Right hindlimb (tissue), 1 donor: ENCODE measurements at places on chromosomes 5 and 9.

DNA sequence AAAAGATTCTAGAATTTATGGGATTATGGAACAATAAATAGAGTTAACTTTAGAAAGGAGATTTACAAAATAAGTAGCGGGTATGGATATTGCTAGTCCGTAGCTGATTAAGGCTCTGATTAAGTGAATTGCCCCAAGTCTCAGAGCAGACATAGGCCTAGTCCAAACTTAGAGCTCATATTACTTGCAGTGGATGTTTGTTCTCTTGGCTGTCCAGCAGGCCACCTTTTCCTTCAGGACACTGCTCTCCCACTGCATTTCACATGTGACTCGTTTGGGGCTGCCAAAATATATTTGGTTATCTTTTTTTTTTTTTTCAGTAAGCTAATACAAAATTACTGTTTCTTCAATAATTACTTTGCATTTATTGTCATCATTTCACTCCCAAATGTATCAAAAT, 76.6 kb downstream of the ARRDC3 start:
- no peak for DNase-seq

- DNase-seq, result peak; percentile 77
Measured at GRCh38 chr5:132225165-132226032, 2.3 kb downstream of the P4HA2 start.

DNA sequence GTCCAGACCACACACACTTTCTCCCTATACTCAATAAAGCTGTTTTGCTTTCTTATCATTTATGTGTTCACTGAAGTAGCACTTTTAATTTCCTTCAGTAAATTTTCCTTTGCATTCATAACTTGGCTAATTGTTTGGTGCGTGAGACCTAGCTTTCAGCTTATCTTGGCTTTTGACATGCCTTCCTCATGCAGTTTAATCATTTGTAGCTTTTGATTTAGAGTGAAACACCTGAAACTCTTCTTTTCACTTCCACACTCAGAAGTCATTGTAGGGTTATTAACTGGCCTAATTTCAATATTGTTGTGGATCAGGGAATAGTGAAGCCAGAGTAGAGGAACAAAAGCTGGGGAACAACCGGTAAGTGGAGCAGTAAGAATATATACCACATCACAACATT, 114.7 kb downstream of the ST8SIA4 start:
- DNase-seq, result no peak

DNA sequence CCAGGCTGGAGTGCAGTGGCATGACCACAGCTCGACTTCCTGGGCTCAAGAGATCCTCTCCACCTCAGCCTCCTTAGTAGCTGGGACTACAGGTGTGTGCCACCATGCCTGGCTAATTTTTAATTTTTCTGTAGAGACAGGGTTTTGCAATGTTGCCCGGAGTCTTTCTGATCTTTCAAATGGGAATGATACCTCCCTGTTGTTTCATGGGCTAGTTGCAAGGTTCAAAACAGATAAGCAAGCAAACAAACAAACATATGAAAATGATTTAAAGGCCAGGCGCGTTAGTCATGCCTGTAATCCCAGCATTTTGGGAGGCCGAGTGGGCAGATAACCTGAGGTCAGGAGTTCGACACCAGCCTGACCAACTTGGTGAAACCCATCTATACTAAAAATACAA, 45.3 kb upstream of the PLPP1 start:
- no peak for DNase-seq

- no peak for DNase-seq
Measured at GRCh38 chr9:110249603-110250002, 6.7 kb downstream of the TXN start.

DNA sequence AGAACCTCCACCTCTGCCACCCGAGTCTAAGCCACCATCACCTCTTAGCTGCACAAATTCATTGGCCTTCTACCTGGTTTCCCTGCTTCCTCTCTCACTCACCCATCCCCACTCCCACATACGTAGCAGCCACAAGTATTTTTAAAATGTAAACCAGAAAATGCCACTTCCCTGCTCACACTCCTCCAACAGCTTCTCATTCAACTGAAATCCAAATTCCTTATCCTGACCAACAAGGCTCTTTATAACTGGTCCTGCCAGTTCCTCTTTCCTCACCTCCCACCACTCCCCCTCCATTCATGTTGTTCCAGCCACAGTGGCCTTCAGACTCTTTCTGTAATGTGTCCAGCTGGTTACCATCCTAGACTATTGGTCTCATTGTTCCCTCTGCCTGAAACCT, 25.0 kb upstream of the PALM2AKAP2 start:
- DNase-seq, result no peak

DNA sequence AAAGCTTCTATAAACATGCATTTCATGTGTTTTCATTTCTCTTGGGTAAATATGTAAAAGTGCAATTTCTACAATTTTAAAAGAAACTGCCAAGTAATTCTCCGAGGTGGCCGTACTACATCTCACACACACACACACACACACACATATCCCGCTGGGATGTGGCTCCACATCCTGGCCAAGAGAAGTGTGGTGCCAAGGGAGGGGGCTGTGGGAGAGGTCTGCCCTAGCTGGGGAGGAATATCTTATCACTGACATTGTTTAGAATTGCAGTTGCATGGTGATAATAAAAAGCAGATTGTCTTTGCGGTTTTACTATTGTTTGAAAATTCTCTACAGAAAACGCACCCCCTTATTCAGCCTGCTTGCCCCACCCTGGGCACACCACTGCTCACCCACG, 558.4 kb downstream of the BNC2 start:
- no peak for DNase-seq

DNA sequence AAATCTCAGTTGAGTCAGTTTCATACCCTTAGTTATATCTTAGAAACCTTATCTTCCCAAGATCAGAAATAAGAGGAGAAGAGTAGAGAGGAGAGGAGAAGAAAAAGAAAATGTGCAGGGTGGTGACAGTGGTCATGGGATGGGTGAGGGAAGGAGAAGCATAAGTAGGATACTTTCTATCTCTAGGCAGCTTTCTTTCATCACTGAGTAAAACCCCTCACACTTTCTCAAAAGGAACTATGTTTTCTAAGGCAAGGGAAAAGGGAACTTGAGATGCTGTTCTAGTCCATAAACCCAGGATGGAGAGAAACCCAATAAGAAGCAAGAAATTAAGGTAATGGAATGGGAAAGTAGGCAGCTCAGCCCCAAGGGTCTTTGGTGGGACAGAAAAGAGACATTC, 225.3 kb downstream of the MCTP1 start:
- DNase-seq, result no peak

GRCh38 chr9:130421802-130422276, 22.9 kb upstream of the ASS1 start:
- DNase-seq, result peak; percentile 76

- no peak for DNase-seq
Measured at GRCh38 chr5:173919443-173919842, 31.3 kb downstream of the CPEB4 start.

DNA sequence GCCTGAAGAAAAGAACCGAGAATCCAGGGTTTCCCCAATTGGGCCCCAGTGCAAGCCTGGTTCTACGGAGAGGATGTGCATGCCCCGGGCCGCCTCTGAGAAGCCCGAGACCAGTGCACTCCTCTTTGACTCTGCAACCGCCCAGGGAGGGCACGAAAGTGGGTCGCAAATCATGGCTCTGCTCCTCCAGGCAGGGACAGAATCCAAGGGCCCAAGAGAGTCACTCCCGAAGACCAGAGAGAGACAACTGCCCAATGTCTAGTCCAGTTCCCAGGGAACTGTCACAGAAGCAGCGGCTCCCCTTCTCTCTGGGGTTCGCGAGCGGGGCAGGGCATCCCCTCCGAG, 107.8 kb downstream of the PSD2 start:
- DNase-seq, result peak; percentile 27

DNA sequence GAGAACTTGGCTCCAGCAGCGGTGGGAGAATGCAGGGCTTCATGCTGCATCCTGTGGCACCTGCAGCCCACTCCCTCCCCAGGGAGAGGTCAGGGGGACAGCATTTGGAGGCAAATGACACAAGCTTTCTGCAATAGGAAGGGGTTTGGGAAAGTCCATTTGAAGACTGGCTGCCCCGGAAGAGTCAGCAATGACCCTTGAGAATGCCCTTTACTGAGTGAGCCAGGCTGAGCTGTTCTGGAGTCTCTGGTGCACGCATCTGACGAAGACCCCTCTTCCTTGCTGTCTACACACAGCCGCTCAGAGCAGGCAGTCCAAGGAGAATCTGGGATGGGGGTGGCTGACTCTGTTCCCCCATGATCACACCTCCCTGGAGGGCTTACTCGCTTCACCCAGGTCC, 5.5 kb upstream of the NXNL2 start:
- DNase-seq, result no peak

DNA sequence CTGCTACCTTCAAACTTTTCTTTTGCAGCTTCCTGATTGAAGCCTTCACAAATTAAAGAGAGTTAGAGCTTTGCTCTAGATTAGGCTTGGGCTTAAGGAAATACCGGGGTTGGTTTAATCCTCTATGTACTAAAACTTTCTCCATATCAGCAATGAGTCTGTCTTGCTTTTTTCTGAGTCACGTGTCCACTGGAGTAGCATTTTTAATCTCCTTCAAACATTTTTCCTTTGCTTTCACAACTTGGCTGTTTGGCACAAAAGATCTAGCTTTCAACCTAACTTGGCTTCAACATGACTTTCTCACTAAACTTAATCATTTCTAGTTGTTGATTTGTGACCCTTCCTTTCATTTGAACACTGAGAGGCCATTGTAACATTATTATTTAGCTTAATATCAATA, 261.6 kb downstream of the PLK2 start:
- DNase-seq, result no peak

DNA sequence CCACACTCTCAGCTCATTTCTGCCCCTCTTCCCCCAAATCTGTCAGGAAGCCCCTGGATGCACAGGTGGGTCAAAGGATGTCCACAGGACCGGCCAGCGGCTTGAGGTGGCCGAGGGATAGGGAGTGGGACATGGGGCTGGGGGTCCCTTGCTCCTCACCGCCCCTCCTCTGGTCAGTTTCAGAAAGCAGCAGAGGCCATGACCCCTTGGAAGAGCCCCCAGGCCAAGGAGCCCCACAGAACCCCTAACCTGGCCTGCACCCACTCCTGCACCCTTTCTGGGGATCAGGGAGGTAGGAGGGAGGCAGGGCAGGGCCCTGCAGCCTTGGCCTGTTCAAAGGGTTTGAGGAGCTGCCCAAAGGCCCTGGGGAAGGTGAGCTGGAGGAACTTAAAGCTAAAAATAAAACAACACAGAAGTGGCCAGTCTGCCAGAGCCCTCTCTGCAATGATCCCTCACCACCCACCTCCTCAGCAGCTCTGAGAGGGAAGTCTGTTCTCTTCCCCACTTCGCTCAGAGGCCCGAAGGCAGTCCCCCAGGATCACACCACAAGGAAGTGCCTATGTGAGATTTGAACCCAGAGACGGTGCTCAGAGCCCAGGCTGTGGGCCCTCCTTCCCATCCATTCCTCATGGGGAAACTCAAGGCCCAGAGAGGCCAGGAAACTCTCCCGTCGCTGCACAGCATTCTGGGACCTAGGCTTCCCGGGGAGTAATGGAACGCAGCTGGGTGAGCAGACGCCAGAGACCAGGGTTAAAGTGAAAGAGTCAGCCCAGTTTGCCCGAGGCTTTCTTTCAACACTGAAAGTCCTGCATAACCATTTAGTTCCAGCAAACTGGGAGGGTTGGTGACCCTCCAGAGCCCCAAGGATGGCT, 910 bp downstream of the ENG start:
- DNase-seq, result no peak

DNA sequence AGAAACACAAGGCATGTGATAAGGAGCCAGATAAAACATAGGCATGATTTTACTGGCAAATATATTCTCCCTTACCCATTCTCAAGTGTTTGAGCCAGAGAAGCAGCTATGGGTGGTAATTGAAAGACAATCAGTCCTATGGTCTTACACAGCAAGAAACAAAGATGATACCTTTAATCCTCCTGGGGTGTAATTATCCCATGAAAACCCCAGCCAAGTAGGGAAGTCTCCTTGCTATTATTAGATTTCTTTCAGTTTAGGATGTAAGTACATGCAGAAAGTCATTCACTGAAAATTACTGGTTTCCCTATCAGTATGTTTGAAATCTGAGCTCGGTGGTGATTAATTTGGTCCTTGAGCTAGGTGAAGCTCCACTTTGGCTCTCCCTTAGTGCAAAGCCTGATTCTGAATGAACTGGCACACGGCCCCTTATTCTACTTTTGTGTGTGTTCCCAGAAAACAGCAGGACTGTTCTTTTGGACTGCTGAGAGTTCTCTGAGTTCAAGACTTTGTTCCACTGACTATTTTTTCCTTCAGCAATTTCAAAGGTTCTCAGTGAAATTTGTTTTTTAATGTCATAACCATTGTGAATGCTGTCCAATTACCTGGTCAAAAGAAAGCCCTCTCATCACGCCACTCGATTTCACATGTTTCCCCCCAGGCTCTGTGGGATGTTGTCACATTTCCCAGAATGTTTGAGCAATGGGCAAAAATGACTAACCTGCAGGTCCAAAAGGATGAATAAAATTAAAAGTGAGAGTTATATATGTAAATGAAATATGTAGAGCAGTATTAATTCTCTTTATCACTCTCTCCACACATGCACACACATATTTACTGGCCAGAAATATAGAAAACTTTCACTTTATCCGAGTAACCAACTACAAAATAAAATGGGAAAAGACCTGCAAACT, 343.0 kb downstream of the RAB3C start:
- peak; percentile 59 for DNase-seq

GRCh38 chr5:177015156-177015555, 7.3 kb upstream of the ZNF346 start:
- no peak for DNase-seq

- DNase-seq, result no peak
Measured at GRCh38 chr5:105739732-105740131, 1931.0 kb downstream of the EFNA5 start.

DNA sequence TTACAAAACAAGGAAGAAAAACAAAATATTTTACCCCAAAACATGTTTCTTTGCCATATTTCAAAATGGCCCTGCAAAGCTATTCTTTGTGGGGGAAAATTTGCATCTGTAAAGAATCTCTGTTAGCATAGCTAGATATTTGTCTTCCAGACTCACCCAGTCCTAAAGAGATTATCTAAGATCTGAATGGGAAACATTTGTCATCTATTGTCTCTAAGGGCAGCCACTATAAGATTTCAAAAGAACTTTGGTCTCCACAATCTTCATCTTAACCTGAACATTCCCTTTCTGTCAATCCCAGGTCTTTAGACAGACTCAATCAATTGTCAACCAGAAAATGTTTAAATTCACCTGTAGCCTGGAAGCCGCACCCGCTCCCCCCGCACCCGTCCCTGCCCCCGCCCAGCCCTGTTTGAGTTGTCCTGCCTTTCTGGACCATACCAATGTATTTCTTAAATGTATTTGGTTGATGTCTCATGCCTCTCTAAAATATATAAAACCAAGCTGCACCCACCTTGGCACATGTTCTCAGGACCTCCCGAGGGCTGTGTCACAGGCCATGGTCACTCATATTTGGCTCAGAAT, 330.6 kb downstream of the RAB3C start:
- no peak for DNase-seq
